ENCODE measurements at places on chromosomes 7 and 10. TPM values are rescaled to one million over a fixed set of nuclear protein-coding genes. Genes with fewer than 3 reads are reported as not detected.

GRCh38 chr10:63375458-63375857 is 90.3 kb downstream of the JMJD1C start:
- no peak overlapping the region for H3K4me3 ChIP-seq
- no peak overlapping the region for H3K27ac ChIP-seq
- DNase-seq = no peak
- H3K27me3 ChIP-seq = no peaks in the 10 kb centered on the region
- peaks cover 14% of the 10 kb centered on the region for H3K4me1 ChIP-seq

GRCh38 chr7:131606346-131607290 is 50.2 kb upstream of the PODXL start:
- DNase-seq = peak; percentile 13
- no peaks in the 10 kb centered on the region for H3K36me3 ChIP-seq
- H3K4me1 ChIP-seq = no peaks in the 10 kb centered on the region
- H3K27ac ChIP-seq = no peak overlapping the region
- H3K27me3 ChIP-seq = peaks cover 11% of the 10 kb centered on the region

DNA sequence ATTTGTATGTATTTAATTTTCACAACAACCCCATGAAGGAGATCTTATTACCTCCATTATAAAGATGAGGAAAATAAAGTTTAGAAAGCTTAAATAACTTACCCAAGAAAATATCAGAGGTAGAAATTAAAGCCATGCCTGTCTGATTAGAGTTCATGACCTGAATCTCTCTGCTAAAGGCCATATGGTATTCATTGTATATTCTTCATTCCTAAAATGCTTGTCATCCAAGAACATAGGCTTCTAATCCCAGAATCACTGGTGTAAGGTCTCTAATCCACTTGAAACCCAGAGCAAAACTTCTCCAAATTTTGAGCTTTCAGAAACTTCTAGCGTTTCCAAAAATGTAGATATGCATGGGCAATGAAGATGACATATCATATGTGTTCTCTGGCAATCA is 72.3 kb upstream of the YAE1 start:
- peaks cover 8% of the 10 kb centered on the region for H3K27me3 ChIP-seq
- H3K4me3 ChIP-seq = no peak overlapping the region
- no peak for DNase-seq
- H3K27ac ChIP-seq = no peak overlapping the region

GRCh38 chr7:116798232-116798631 is 64.2 kb upstream of the CAPZA2 start:
- no peak for DNase-seq
- no peak overlapping the region for H3K27ac ChIP-seq
- peaks cover 16% of the 10 kb centered on the region for H3K4me1 ChIP-seq
- peaks cover 11% of the 10 kb centered on the region for H3K27me3 ChIP-seq
- H3K36me3 ChIP-seq = no peaks in the 10 kb centered on the region

GRCh38 chr7:140989068-140989467 is 25.7 kb downstream of the MRPS33 start:
- H3K27ac ChIP-seq = no peak overlapping the region
- no peaks in the 10 kb centered on the region for H3K27me3 ChIP-seq
- no peaks in the 10 kb centered on the region for H3K4me1 ChIP-seq
- no peak for DNase-seq
- no peak overlapping the region for H3K4me3 ChIP-seq

DNA sequence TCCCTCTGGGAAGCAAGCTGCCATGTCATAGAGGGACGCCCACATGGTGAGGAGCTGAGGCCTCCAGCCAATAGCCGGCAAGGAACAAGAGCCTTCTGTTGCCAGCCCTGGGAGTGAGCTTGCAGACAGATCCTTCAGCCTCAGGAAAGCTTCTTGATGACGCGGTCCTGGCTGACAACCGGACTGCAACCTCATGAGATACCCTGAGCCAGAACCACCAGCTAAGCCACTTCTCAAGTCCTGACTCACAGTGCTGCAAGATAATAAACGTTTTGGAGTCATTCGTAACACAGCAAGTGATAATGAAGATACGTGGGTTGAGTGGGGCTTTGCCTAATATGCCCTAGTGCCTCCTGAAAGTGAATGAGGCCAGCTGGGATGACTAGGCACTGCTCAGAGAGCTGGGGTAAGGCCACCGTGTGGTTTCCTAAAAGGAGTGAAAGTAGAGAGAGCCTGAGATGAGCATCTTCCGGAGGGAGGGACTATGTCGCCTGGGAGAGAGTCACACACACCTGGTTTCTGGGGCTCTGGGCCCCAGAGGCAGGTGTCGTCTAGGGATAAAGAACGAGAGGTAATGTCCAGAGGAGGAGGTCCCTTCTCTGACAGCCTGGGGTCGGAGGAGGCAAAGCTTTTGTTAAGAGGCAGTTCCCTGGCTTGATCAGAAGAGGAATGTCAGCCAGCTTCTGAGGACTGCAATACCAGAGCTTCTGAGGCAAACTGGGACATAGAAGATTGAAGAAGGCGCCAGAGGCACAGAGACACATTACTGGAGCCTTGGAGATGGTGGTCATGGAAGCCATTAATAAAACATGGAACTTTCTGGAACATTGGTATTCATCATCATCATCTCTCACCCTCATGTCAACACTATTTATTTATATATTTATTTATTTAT is 53.6 kb downstream of the PYROXD2 start:
- peak; percentile 68 for DNase-seq
- peaks cover 2% of the 10 kb centered on the region for H3K27me3 ChIP-seq

NPFFR1 gene
- total RNA-seq = not detected

DNA sequence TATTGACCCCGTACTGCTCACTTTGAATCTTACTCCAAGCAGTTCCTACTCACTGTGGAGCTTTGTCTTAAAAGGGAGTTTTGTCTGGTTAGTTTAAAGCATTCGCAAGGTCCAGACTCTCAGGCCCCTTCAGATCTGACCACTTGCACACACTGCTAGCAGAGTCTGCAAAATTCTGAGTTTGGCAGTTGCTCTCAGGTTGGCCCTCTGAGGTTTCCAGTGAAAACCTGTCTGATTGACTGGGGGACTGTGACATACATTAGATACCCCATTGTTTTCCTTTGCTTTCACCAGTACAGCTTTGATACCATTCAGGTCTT is 149.2 kb downstream of the XPNPEP1 start:
- H3K4me1 ChIP-seq = no peaks in the 10 kb centered on the region
- H3K27me3 ChIP-seq = peaks cover 5% of the 10 kb centered on the region
- no peak overlapping the region for H3K4me3 ChIP-seq
- no peaks in the 10 kb centered on the region for H3K36me3 ChIP-seq
- no peak for DNase-seq

SYCE1 gene
- total RNA-seq = 0.19 TPM

- no peak overlapping the region for H3K27ac ChIP-seq
- H3K4me3 ChIP-seq = no peak overlapping the region
- H3K27me3 ChIP-seq = no peaks in the 10 kb centered on the region
- H3K4me1 ChIP-seq = peaks cover 15% of the 10 kb centered on the region
- DNase-seq = no peak
These were observed 175.2 kb upstream of the ASAH2 start for GRCh38 chr10:50426485-50426884.

- no peaks in the 10 kb centered on the region for H3K4me1 ChIP-seq
- H3K27ac ChIP-seq = no peak overlapping the region
- H3K4me3 ChIP-seq = no peak overlapping the region
- no peaks in the 10 kb centered on the region for H3K36me3 ChIP-seq
- no peak for DNase-seq
These were observed 52.6 kb downstream of the BPGM start for GRCh38 chr7:134699021-134699818.

- peaks cover 5% of the 10 kb centered on the region for H3K36me3 ChIP-seq
- peaks cover 24% of the 10 kb centered on the region for H3K4me1 ChIP-seq
- H3K27me3 ChIP-seq = no peaks in the 10 kb centered on the region
- DNase-seq = no peak
- H3K27ac ChIP-seq = no peak overlapping the region
These were observed 36.8 kb downstream of the MARCHF5 start for GRCh38 chr10:92327445-92328433.

DNA sequence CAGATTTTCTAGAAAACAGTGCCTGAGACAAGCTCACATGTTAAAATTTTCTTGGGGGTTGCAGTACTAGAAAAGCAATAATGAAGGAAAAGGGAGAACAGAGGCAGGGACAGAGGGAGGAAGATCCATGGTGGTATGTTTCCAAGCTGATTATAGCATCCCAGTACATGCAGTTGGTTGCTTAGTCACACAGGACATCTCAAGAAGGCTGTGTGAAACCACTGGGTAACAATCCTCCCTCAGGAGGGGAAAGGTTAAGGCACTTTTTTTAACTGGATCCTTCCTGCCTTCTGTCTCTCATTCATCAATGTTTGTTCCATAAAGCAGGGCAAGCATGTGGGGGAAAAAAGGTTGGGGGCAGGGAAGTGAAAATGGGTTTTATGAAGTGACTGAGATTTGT is 6.1 kb upstream of the IMMP2L start:
- peaks cover under 1% of the 10 kb centered on the region for H3K4me1 ChIP-seq
- H3K27me3 ChIP-seq = peaks cover 10% of the 10 kb centered on the region
- peaks cover 7% of the 10 kb centered on the region for H3K36me3 ChIP-seq

ARHGEF5 gene
- total RNA-seq = 14.8 TPM

- no peak overlapping the region for H3K4me3 ChIP-seq
- H3K4me1 ChIP-seq = no peaks in the 10 kb centered on the region
- DNase-seq = no peak
- no peaks in the 10 kb centered on the region for H3K36me3 ChIP-seq
- H3K27ac ChIP-seq = no peak overlapping the region
These were observed 189.1 kb downstream of the LRRTM3 start for GRCh38 chr10:67114945-67115344.

- no peaks in the 10 kb centered on the region for H3K4me1 ChIP-seq
- H3K4me3 ChIP-seq = no peak overlapping the region
- H3K27ac ChIP-seq = no peak overlapping the region
- no peaks in the 10 kb centered on the region for H3K27me3 ChIP-seq
These were observed 1634.5 kb upstream of the LRRTM3 start for GRCh38 chr10:65291286-65291685.

- no peaks in the 10 kb centered on the region for H3K36me3 ChIP-seq
- no peak for DNase-seq
- no peak overlapping the region for H3K27ac ChIP-seq
- H3K4me3 ChIP-seq = no peak overlapping the region
- H3K27me3 ChIP-seq = peaks cover 3% of the 10 kb centered on the region
These were observed 67.5 kb downstream of the CHST15 start for GRCh38 chr10:124025660-124026588.

DNA sequence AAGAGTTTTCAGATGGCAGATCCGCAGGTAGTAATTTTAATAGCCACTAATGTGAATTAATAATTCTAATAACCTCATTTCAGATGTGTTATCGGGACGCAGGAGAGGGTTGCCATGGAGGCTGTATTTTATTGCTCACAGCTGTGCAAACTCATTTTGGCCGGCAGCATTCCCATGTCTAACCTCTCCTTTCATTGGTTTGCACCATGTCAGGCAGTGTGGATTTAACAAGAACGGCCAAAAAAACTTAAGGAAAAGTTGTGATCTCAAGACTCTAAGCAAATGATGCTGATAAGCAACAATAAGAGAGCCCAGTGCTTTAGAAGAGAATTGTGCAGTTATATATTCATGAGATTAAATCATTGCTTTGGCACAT is 88.7 kb upstream of the NRP1 start:
- H3K27ac ChIP-seq = no peak overlapping the region
- no peak overlapping the region for H3K4me3 ChIP-seq
- no peaks in the 10 kb centered on the region for H3K36me3 ChIP-seq
- H3K4me1 ChIP-seq = no peaks in the 10 kb centered on the region
- H3K27me3 ChIP-seq = peaks cover 24% of the 10 kb centered on the region

GRCh38 chr7:4745971-4746919 is 29.2 kb upstream of the AP5Z1 start:
- peak overlapping the region; percentile 91 for H3K27ac ChIP-seq
- peak overlapping the region; percentile 68 for H3K4me3 ChIP-seq
- DNase-seq = peak; percentile 59

HMX3 gene
- total RNA-seq = not detected

- H3K36me3 ChIP-seq = no peaks in the 10 kb centered on the region
- H3K4me3 ChIP-seq = no peak overlapping the region
- peaks cover 10% of the 10 kb centered on the region for H3K4me1 ChIP-seq
- peaks cover 4% of the 10 kb centered on the region for H3K27me3 ChIP-seq
These were observed 59.1 kb downstream of the ARMC3 start for GRCh38 chr10:22986771-22987542.

DNA sequence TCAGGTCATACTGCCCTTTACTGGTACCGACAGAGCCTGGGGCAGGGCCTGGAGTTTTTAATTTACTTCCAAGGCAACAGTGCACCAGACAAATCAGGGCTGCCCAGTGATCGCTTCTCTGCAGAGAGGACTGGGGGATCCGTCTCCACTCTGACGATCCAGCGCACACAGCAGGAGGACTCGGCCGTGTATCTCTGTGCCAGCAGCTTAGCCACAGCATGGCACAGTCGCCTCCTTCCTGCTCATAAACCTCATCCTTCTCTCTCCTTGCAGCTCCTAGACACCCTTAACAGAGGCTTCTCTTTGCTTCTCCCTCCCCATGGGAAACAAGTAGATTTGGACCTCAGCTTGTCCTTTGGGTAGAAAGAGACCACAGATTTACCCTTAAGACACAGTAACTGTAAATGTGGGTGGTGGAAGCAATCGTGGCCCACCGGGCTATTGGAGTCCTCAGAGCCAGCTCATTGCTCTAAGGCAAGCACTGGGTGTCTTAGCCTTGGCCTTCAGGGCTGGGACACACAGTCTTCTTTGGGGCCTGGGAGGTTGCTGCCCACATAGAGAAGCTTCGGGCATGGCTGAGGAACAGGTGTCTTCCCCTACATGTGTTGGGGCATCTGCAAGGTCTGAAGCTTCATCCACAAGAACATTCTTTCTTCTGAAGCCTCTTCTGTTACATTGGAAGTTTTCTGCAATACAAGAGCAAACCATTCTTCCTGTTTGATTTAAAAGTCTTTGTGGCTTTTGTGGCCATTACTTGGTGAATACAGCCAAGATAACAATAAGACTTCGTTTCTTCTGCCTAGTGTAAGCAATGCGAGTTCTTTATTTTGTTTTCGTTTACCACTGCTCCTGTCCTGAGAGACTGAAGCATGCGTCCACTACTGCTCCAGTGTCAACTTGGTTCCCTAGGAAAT is 95.5 kb upstream of the PRSS58 start:
- peak overlapping the region; percentile 56 for H3K4me3 ChIP-seq
- no peak for DNase-seq
- peak overlapping the region; percentile 53 for H3K27ac ChIP-seq
- H3K27me3 ChIP-seq = peaks cover 2% of the 10 kb centered on the region
- H3K36me3 ChIP-seq = no peaks in the 10 kb centered on the region

GRCh38 chr7:31228957-31229356 is 111.6 kb downstream of the NEUROD6 start:
- no peaks in the 10 kb centered on the region for H3K27me3 ChIP-seq
- no peak overlapping the region for H3K4me3 ChIP-seq
- no peaks in the 10 kb centered on the region for H3K4me1 ChIP-seq
- H3K27ac ChIP-seq = no peak overlapping the region
- DNase-seq = no peak
- H3K36me3 ChIP-seq = no peaks in the 10 kb centered on the region

SOSTDC1 gene
- total RNA-seq = not detected

Measured in activated CD4-positive, alpha-beta T cell treated with anti-CD3 and anti-CD28 coated beads for 36 hours (primary cell).